Myometrial cell (primary cell): ENCODE measurements at places on chromosomes 13 and 19. TPM values are rescaled to one million over a fixed set of nuclear protein-coding genes. Genes with fewer than 3 reads are reported as not detected.

The IRGC gene
- not detected in 2 replicates for total RNA-seq

The IQCN gene
- total RNA-seq: 2.0 TPM in 1 of 2 replicates, not detected in the other

The ZNF835 gene
- not detected in 2 replicates for total RNA-seq

The ALG5 gene
- 39.0 and 57.4 TPM in 2 replicates for total RNA-seq

The FAM83E gene
- total RNA-seq: not detected in 2 replicates

The SWSAP1 gene
- 1.7 and 2.5 TPM in 2 replicates for total RNA-seq

The MBNL2 gene
- 49.3 and 65.4 TPM in 2 replicates for total RNA-seq
